ENCODE measurements at places on chromosomes 7 and 10.
A peak's percentile ranks its signal among the peaks of the same experiment; 100 is the strongest.

DNA sequence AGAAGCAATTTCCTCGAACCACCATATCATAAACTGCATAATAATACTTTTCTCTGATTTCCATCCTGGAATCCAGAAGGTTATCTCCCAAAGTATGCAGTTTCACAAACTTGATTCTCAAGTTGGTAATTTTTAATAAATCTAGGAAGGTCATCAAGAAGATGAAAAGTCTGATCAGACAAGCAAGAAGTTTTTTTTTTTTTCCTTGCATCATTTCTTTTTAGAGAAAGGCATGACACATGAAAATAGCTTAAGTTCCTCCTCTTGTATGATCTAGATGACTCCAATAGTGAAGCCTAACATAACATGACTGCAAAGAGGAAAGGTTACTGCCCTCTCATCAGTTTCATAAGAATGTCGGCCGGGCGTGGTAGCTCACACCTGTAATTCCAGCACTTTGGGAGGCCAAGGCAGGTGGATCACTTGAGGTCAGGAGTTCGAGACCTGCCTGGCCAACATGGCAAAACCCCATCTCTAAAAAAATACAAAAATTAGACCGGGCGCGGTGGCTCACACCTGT lies 22.2 kb downstream of the LAMB1 start:
- no peak for DNase-seq

- no peak for DNase-seq
Observed at GRCh38 chr10:103933557-103934121, 15.7 kb upstream of the STN1 start.

DNA sequence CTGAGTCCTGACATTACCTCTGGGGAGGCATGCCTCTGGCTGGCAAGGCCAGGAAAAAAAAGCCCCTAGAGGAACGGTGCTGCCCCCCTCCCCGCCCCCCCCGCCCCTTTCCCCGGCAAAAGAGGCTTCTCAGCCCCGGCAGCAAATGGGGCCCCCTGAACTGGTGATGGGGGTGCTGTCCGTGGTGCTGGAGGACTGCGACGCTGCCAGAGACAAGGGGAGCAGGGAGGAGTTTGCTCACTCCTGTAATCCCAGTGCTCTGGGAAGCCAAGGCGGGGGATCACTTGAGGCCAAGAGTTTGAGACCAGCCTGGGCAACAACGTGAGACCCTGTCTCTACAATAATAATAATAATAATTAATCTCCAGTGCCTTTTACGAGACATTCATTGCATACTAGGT lies 23.7 kb downstream of the SRRM3 start:
- DNase-seq = no peak

- no peak for DNase-seq
Observed at GRCh38 chr7:50446542-50446960, 3.6 kb downstream of the FIGNL1 start.

GRCh38 chr7:48188776-48189520 lies 17.7 kb downstream of the ABCA13 start:
- DNase-seq = no peak

GRCh38 chr7:107803009-107803610 lies at the start of gene SLC26A3:
SLC26A3 (minus strand) TSS chr7:107803223; CDS start chr7:107794509, 8,714 bp downstream.
- DNase-seq = no peak

GRCh38 chr7:133365917-133366316 lies 113.0 kb downstream of the EXOC4 start:
- no peak for DNase-seq

DNA sequence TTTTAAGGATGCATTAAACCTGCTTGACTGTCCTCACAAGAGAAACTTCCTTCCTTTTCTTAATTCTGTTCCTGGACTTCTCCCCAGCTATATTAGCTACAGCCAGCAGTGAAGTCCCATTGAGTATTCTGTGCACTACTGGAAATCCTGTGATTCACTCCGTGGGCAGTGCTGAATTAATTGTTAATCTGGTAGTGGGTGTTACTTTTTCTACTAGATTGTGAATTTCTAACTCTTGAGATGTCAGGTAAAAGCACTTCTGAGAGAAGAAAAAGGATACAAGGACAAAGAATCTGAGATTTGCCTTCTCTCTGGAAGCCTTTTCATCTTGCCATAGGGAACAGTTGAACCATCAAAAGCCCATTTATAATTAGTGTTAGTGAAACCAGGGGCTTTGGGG lies 33.9 kb downstream of the CYCS start:
- DNase-seq = no peak

GRCh38 chr7:44678471-44679179 lies 70.0 kb upstream of the ZMIZ2 start:
- no peak for DNase-seq

- DNase-seq = no peak
Observed at GRCh38 chr7:151644554-151644953, 124.9 kb upstream of the RHEB start.

GRCh38 chr10:96176985-96177384 lies 46.9 kb downstream of the ZNF518A start:
- no peak for DNase-seq

- DNase-seq = no peak
Observed at GRCh38 chr10:121844537-121844936, 83.3 kb downstream of the ATE1 start.

- DNase-seq = no peak
Observed at GRCh38 chr10:5915451-5915850, 25.4 kb downstream of the FBH1 start.

GRCh38 chr7:29202651-29203069 lies 8.1 kb downstream of the CHN2 start:
- no peak for DNase-seq

- no peak for DNase-seq
Observed at GRCh38 chr10:65940816-65941662, 984.8 kb upstream of the LRRTM3 start.

- no peak for DNase-seq
Observed at GRCh38 chr10:123428391-123428790, 237.8 kb upstream of the GPR26 start.

DNA sequence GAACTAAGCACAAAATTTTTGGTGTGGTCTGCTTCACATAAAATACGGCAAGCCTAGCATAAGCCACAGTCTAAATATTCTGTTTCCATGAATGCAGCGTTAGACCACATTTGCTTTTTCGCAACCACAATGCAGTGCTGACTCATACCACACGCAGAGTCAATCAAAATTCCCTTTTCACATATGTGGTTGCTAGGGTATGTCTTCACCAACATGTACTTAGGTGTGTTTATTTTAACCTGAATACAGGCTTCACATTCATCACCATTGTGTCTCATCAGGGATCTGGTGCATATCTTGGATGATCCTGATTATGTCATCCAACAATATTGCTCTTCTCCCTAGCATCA lies 90.8 kb downstream of the CHN2 start:
- DNase-seq = peak; percentile 68

DNA sequence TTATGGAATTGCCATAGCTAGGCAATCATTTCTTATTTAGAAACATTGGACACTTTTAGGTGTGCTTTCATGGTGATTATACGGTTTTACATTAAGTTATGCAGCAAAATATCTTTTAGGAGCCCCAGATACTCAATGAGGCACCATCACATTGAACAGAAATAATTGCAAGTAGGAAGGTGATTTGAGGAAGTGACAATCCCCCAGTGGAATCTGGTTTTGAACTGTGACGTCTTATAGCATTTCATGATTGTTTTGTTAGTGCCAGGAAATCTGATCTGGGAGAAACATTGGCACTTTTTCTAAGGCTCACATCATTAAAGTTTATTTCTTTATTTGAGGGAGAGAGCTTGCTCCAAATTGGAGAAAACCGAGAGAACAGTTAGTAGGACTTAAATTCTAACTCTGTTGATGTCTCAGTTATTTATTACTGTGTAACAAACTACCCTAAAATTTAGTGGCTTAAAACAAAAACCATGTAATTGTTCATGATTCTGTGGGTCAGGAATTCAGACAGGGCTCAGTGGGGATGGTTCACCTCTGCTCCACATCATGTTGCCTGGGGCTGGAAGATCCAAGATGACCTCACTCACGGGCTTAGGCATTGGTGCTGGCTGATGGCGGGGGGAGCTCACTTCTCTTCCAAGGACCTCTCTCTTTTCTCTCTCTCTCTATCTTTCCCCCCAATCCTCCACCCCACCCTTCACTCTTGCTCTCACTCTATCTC lies 78.2 kb upstream of the STEAP1B start:
- DNase-seq = no peak

- DNase-seq = no peak
Observed at GRCh38 chr7:47901542-47901941, 46.7 kb downstream of the PKD1L1 start.

GRCh38 chr10:78981257-78981969 lies 87.4 kb upstream of the ZMIZ1 start:
- DNase-seq = no peak

- no peak for DNase-seq
Observed at GRCh38 chr7:102860351-102860811, 52.4 kb upstream of the LRRC17 start.

DNA sequence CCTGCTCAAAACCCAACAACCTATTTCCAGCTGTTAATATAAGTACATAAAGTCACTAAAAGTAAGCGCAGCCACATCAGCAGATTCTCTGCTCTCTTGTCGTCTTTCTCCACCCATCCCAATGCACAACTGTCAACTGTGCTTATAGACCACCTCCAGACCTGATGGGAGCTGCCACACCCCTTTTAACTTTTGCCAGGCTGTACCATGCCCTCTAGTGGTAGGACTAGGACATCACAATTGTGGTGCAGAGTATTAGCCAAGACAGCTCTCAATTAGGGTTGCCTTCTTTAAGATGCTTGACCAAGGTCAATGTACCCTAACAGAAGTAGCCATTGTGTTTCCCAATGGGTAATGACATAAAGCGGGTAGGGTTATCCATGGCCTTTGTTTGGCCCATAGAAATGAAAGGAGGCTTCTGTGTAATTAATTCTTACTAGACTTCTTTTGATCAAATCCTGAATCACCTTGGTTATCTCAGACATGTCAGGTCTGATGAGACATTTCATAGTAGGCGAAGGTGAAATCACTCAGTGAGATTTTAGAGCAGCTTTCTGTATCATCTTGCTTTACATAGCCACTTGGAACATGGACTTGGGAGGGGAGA lies 68.1 kb downstream of the SCRN1 start:
- peak; percentile 50 for DNase-seq

GRCh38 chr7:106167439-106168136 lies 55.5 kb upstream of the SYPL1 start:
- no peak for DNase-seq

DNA sequence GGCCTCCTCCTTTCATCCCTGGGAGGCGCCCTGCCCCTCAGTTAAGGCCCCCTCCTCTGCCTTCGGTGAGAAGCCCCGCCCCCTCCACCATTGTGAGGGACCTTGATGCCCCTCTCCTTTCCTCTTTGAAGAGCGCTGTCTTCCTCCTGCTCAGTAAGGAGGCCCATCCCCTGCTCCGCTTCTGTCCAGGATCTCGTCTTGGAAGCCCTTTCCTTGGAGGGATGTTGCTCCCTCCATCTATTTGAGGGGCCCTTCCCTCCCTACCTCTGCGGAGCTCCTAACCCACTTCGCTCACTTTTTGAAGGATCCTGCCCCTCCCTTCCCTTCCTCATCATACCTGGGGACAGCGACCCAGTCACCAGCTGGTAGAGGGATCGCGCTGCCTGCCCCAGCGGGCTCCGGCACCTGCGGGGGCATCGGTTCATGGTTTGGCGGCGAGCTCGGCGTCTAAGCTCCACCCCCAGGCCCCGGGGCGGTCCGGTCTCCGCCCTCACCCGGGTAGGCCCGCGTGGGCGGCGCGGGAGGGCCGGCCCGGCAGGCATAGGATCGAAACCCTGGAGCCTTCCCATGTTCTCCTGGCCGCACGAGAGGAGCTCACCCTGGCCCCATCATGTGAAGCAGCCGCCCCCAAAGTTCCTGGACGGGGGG lies 4.1 kb downstream of the KCNIP2 start:
- peak; percentile 17 for DNase-seq

DNA sequence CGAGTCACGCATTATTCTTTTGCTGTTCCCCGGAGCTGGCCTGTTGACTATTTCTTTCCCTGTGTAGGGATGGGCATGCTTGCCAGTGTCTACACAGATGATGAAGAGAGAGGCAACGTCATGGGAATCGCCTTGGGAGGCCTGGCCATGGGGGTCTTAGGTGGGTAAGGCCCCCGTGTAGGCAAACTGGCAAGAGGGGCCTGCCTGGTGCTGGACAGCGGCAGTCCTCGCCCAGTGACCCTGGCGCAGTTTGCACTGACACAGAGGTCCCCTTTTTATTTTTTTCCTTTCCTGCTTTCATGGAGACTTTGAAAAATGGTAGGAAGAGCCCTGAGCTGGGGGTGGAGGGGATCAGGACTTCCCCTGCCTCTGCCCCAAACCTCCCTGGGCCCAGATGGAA lies 13.4 kb downstream of the SLC18A2 start:
- no peak for DNase-seq

DNA sequence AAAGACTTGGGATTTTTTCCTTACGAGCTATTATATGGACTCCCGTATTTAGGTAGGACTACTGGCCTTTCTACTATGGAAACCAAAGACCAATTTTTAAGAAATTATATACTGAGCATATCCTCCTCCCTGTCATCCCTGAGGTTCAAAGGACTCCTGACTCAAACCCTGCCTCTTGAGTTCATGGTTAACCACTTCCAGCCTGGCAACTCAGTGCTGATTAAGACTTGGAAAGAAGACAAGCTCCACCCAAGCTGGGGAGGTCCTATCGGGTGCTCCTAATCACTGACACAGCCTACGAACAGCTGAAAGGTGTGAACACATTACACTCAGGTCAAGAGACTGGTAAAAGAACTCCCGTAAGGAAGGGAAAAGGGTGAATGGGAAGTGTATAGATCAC lies 66.8 kb downstream of the LYZL2 start:
- no peak for DNase-seq

DNA sequence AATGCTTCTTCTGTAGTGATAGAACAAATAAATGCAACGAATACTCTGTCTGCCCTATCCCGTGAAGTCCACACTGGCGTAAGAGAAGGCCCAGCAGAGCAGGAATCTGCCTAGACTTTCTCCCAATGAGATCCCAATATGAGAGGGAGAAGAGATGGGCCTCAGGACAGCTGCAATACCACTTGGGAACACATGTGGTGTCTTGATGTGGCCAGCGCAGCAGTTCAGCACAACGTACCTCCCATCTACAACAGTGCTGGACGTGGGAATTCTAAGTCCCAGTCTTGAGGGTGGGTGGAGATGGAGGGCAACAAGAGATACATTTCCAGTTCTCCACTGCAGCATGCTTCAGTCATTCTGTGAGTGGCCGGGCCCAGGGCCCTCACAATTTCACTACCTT lies 45.8 kb downstream of the FIGNL1 start:
- no peak for DNase-seq

All from NCI-H1930 (cell line).